ENCODE measurements at places on chromosomes 1 and 21.

GRCh38 chr1:92476071-92476631 is 10.6 kb downstream of the GFI1 start:
- no peak for DNase-seq

GRCh38 chr1:67889953-67890567 is 56.8 kb upstream of the GNG12 start:
- DNase-seq, result no peak

DNA sequence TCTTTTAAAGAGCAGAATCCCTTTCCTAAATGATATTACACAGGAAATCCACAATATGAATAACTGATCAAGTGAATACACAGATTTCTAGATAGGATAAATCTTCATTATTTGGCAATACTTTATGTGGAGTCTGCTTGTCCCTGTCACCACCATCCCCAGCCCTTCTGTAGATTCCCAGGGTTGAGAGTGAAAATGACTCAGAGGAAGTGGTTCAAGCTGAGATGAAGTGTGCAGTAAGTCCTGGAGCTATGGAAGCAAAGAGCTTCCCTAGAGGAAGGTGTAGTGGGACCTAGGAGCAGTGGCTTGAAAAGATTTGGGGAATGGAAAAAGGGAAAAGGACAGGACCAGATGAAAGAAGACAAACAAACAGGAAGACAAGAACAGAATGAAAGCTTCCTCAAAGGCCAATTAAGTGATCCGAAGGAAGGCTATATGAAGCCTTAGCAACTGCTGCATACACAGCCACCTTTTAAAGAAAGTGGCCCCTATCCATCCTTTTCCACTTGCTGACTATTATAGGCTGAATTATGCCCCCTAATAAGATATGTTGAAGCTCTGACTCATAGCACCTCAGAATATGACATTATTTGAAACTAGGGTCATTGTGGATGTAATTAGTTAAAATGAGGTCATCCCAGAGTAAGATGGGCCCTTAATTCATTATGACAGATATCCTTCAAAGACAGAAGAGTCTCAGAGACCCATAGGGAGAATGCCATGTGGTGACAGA is 96.5 kb upstream of the CAMK1G start:
- DNase-seq, result no peak

DNA sequence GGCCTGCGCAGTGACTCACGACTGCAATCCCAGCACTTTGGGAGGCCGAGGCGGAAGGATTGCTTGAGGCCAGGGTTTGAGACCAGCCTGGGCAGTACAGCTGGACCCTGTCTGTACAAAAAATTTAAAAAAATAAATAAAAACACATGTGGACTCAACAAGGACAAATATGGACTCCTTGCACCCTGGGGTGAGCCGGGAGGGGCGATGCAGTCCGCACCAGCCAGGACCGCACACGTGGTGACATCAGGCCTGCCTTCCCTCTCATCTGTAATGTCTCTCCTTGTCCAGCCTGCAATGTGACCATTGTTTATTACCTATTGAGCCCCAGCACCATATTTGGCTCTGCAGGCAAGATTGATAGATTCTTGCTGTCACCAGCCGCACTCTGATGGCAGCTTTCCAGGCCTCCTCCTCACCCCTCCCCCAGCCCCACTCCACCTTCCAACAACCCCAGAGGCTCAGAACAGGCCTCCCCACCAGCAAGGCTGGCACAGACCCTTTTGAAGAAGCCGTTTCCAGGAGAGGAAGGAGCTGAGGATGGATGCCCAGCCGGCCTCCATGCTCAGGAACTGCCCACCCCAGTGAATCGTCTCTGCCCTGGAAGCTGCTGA is 55.2 kb downstream of the IRF2BP2 start:
- no peak for DNase-seq

- no peak for DNase-seq
Measured at GRCh38 chr1:230567221-230567575, 75.1 kb upstream of the COG2 start.

DNA sequence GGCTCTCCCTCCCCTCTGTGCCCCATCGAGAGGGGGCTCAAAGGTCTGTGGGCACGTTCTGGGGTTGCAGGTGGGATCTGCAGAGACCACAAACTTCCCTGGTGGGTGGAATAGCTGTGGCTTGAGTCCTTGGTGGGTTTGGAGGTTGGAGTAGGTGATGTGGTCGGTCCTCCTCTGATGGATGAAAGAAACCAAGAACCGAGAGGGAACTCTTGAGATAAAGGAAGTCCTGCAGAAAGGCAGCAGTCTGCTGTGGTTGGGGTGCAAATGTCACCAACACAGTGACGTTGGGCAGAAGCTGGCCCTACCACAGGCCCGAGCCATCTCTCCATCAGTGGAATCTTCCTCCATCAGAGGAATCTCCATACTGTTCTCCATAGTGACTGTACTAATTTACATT is 171.8 kb downstream of the FCRL5 start:
- no peak for DNase-seq

DNA sequence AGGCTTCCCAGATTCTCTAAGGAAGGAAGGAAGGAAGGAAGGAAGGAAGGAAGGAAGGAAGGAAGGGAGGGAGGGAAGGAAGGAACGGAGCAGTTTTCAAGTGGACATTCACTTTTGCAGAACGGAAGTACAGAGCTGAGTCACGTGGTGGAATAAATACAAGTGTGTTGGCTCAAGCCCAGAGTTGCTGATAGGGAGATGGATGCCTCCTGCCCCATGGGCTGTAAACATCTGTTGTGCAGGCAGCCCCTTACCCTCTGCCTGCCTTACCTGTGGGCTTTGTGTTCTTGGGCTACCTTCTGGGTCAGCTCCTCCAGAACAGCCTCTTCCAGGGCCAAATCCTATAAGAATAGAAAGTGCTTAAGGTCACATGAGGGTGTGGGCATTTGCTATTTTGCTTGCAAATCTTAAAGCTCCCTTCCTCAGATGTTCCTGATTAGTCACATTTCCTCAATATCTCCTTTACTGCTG is 121.7 kb downstream of the SMYD2 start:
- DNase-seq, result no peak

- DNase-seq, result no peak
Measured at GRCh38 chr1:176959191-176959820, 205.2 kb downstream of the ASTN1 start.

- DNase-seq, result no peak
Measured at GRCh38 chr1:44964396-44964795, 22.0 kb downstream of the EIF2B3 start.

GRCh38 chr1:145965119-145965744 is 742 bp downstream of the POLR3GL start:
- no peak for DNase-seq

- no peak for DNase-seq
Measured at GRCh38 chr1:61403679-61404596, 321.0 kb downstream of the TM2D1 start.

DNA sequence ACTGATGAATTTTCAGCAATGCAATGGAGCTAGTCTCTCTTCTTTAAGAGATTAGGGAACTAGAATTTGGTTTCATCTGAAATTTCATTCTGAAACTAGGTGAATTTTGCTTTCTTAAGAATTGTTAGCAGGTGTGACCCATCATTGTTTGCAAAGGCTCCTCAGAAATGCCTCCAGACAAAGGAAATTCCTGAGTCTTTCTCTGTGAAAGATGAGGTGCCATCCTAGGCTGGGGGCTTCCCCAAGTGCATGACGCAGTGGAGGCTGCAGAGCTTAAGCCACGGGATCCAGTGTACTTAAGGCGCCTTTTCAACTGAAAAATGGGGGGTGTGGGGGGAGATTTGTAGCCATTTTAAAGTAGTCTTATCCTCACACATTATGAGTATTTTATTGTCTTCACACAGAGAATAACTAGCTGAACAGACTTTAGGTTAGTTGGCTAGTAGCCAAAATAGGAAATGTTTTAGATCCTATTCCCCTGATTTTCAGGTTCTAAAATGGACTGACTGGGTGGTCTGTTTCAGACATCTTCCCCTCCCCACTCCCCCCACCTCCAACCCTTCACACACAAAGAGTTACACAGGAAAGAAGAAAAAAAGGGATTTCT is 202.0 kb downstream of the NFIA start:
- DNase-seq, result no peak

- DNase-seq, result no peak
Measured at GRCh38 chr21:45329261-45330074, 41.8 kb upstream of the POFUT2 start.

- peak; percentile 1 for DNase-seq
Measured at GRCh38 chr1:55640708-55641473, 425.7 kb upstream of the USP24 start.

DNA sequence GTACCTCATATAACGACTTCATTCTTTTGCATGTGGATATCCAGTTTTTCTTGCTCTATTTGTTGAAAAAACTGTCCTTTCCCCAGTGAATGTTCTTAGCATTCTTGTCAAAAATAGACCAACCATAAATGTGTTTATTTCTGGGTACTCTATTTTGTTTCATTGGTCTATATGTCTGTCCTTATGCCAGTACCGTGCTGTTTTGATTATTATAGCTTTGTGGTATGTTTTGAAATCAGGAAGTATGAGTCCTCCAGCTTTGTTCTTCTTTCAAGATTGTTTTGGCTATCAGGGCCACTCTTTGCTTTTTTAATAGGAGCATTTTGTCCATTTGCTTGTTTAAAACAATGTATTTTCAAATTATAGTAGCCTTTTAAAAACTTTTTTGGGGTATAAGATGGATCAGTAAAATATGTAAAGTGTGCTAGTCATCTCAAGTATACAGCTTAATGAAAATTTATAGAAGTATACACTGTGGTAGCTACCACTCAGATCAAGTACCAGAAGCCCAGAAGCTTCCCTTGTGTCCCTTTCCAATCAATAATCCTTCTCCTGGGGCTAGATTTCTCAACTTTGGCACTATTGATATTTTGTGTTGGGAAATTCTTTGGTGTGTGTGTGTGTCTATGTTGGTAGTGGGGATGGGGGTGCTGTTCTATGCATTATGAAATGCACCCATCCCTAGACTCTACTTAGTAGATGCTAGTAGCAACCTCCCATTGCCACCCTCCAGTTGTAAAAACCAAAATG is 16.8 kb downstream of the MROH7 start:
- DNase-seq, result no peak

GRCh38 chr1:181739214-181739613 is 255.9 kb downstream of the CACNA1E start:
- no peak for DNase-seq

DNA sequence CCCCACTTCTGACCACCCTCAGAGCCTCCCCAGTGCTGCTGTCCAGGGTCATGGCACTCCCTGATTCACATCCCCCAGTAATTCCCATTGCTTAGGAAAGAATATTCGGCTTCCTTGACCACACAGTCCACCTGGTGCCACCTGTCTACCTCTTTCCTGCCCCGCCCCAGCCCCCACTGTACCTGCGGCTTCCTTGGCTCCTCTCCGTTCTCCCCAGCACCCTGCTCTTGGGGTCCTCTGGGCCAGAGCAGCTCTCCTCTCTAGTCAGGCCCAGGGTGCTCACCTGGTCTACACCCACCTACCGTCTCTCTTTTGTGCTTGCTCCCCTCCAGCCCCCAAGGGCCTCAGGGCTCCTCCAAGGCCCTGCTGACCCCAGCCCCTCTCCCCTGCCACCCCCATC is 142.6 kb downstream of the PEX14 start:
- no peak for DNase-seq

DNA sequence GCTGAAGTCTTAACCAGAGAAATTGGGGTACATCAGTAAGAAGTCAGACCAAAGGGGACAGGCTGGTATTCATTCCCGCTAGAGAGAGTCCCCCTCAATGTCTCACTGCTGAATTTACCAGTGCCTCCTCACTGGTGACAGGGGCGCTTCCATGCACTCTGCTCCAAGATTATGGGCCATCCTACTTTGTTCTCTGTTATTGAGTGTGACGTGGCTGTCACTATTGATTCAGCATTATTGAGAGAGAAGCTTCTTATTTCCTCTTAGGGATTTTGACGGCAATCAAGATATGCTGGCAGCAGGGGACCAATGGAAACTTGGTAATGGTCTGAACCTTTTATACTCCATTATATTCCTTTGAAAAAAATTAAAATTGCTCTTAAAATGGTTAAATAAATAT is 118.6 kb downstream of the SYF2 start:
- no peak for DNase-seq

GRCh38 chr1:156407344-156407743 is 38.3 kb downstream of the RHBG start:
- no peak for DNase-seq

DNA sequence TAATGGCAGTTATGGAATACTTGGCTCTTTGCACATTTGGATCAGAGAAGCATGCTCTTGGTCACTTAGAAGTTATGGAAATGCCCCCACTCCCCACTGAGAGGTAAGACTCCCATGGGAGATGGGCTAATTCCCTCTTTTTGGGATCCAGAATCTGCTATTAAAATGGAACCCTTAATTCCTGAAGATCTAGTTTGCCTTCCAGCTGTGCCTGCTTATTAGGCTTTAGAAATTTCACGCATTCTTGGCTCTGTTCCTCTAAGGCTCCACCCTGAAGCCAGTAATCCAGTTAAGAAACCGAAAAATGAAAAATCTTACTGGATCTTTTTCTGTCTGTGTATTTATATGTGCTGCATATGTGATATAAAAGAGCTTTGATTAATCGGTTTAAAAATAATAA is 76.7 kb downstream of the USH2A start:
- DNase-seq, result no peak

DNA sequence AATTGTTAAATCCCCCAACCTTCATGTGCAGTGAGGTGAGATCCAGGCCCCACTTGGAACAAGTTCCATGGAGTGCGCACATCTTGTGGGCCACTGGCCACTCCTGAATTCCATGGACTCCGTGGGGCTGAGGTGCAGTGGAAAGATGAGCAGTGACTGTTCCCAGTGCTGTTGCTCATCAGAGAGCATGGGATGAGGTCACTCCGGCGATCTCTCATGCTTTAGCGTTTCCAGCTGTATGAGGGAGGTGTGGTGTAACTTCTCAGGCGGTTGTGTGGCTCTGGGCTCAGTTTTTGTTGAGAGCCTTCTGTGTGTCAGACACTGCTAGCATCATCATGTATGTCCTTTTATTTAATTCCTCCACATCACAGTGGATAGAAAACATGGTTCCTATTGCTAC is 96.2 kb downstream of the GALNT2 start:
- no peak for DNase-seq

GRCh38 chr1:154157520-154158306 is 2.8 kb upstream of the NUP210L start:
- peak; percentile 28 for DNase-seq

- DNase-seq, result no peak
Measured at GRCh38 chr1:202235003-202235660, 41.5 kb downstream of the LGR6 start.

GRCh38 chr1:118973531-118974137 is 14.5 kb downstream of the TBX15 start:
- DNase-seq, result no peak

- no peak for DNase-seq
Measured at GRCh38 chr1:84615790-84616189, 41.5 kb upstream of the CTBS start.

DNA sequence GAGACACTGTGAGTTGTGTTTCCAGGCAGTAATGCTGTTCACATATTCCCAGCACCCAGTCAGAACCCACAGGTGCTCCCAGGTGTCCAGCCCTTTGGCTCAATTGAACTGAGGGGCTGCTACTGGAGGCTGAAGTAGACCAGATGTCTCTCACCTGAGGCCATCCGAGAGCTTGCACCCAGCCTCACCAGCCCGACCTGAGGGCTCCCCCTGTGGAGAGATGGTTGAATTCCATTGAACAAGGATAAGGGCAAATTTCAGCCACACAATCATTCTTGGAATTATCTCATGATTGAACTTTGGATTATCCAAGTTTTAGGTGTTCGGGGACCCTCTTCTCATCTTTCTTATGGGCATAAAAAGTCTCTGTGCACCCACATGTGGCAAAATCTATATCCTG is 52.1 kb downstream of the OBSCN start:
- DNase-seq, result no peak

Data from stimulated activated CD8-positive, alpha-beta memory T cell treated with anti-CD3 and anti-CD28 coated beads, Interleukin-7, amount 100 ng/mL, for 1 hour (primary cell).